Bronchial smooth muscle cell (primary cell): ENCODE measurements at places on chromosomes 11 and 22. TPM values are rescaled to one million over a fixed set of nuclear protein-coding genes. Genes with fewer than 3 reads are reported as not detected.

APOL1 gene
- total RNA-seq, result 38.6 and 57.1 TPM in 2 replicates

H19 gene
- 18.6 and 518 TPM in 2 replicates for total RNA-seq

GP1BB gene
- total RNA-seq, result 0.52 and 0.79 TPM in 2 replicates

SCGB1C1 gene
- total RNA-seq, result not detected in 2 replicates

CCDC81 gene
- 0.26 and 0.47 TPM in 2 replicates for total RNA-seq

DEUP1 gene
- total RNA-seq, result not detected in 2 replicates

SMIM35 gene
- total RNA-seq, result not detected in 2 replicates

LDHAL6A gene
- total RNA-seq, result not detected in 2 replicates

PNPLA5 gene
- total RNA-seq, result 0.16 TPM in 1 of 2 replicates, not detected in the other

ART1 gene
- not detected in 2 replicates for total RNA-seq

ANO1 gene
- total RNA-seq, result under 0.01 and 0.09 TPM in 2 replicates

FAM180B gene
- total RNA-seq, result 0.09 and 0.16 TPM in 2 replicates

SPA17 gene
- 7.3 and 11.7 TPM in 2 replicates for total RNA-seq
